ENCODE measurements at places on chromosomes 16 and 17.

- no peak for DNase-seq
These were observed 6.0 kb downstream of the ZNF688 start for GRCh38 chr16:30565526-30565925.

DNA sequence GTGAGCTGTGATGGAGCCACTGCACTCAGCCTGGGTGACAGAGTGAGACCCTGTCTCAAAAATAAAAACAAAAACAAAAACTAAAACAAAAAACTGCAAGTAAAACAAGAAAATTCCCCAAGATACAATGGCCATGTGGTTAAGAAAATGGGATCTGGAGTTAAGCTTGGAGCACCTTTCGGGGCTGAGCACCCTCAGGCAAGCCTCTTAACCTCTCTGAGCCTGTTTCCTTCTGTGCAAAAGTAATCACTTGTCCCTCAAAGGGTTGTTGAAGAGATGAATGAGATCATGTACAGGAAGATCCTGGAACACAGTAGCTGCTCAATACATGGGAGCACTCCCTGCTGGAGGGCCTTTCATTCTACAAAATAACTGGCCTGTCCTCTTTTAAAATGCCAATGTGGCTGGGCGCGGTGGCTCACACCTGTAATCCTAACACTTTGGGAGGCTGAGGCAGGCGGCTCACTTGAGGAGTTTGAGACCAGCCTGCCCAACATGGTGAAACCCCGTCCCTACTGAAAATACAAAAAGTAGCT lies 19.8 kb upstream of the KIFC3 start:
- DNase-seq: no peak

DNA sequence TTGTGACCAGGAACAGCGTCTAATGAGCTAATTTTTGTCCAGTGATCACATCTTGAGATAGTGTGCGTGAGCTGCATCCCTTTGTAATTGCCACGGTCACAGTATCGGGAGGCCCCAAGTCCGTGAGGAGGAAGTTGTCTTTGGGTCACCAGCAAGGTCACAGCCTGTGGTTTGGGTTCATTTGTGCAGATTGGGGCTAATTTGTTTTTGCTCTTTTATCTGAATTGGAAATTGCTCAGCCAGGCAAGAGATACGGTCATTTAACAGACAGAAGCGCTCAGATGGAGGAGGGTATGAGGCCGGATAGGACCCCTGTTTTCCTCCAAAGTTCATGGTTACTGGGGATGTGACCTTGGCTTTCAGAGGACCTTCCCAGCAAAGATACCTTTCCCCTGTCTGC lies 174.1 kb downstream of the SNX29 start:
- no peak for DNase-seq

DNA sequence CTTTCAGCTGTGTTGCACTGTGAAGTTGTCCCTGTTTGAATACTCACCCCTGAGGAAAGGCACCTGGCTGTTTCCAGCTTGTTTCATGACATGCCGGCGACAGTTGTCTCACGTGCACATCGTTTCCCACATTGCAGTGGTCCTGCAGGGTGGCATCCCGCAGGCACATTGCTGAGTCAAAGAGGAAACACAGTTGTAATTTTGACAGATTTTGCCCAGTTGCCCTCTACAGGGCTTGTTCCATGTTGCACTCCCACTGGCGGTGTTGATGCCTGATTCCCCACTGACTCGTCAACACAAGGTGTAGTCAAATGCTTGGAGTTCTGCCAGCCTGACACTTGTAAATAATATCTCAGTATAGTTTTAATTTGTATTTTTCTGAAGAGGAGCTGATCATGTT lies 23.8 kb downstream of the EPN2 start:
- DNase-seq: no peak

- DNase-seq: no peak
These were observed 221.3 kb upstream of the KCNJ16 start for GRCh38 chr17:69853541-69854224.

DNA sequence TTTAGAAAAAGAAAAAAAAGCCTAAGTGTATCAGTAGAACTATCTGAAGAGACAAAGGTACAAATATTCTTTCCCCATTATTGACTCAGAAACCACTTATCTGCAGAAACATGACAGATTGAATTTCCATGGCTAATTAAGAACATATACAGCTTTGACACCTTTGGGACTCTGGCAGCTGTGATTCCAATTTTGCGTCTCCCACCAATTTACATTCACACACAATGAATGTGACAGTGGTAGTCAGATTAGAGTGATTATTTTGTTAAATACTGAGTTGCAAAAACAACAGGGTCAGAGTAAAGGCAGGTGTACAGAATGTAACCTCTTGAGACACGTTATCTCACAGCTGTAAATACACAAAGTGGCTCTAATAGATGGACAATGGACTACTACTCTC lies 5.3 kb upstream of the PPM1D start:
- no peak for DNase-seq

DNA sequence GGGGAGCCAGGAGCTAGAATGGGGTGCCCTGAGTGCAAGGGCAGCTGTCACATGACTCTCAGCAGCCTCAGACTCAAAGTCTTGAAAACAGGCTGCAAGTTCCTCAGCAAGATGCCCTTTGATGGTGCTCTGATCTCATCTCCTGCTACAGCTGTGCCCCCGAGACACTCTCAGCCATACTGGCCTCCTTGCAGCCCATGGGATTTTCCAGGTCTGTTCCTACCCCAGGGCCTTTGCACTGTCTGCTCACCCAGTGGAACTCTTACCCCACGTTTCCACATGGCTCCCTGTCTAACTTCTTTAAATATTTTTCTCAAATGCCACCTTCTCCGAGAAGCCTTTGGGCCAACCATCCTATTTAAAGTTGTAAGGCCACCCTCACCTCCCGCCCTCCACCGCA lies 146.9 kb downstream of the C16orf95 start:
- no peak for DNase-seq

DNA sequence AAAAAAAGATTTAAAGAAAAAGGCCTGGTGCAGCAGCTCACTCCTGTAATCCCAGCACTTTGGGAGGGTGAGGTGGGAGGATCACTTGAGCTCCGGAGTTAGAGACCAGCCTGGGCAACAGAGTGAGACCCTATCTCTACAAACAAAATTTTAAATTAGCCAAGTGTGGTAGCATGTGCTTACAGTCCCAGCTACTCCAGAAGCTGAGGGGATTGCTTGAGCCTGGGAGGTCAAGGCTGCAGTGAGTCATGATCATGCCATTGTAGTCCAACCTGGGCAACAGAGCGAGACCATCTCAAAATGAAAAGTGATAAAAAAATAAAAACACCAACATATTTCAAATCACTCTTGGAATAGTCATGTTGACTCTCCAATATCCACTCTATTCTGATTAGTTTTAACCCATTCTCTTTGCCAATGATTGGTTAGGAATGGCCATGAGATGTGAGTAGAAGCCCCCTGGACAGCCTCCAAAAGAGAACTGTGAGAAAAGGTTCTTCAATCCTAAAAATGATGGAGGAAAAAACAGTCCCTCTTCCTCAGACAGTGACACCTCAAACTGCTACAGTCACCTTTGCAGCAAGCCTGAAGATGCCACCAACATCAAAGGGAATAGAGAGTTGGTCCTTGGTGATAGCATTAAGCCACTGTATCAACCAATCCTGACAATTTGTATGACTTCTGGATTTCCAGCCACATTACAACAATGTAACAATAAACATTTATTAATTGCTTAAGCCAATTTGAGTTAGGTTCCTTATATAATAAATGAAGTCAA lies 2.9 kb upstream of the KANSL1 start:
- no peak for DNase-seq

DNA sequence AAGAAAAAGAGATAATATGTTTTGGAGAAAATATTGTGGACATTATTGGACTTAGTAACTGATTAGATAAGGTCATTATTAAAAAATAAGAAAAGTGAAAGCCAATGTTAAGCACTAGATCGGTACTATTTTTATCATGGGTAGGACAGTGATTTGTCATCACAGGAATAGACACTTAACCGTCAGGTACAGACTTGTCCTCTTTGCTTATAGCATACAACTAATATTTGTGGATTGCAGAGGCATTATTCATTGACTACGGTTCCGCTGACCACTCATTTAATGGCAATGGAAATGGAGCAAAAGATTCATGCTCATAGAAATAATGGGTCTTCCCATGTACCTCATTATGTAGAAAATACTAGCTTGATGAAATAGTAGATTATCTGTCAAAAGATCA lies 596.3 kb upstream of the CA10 start:
- no peak for DNase-seq

DNA sequence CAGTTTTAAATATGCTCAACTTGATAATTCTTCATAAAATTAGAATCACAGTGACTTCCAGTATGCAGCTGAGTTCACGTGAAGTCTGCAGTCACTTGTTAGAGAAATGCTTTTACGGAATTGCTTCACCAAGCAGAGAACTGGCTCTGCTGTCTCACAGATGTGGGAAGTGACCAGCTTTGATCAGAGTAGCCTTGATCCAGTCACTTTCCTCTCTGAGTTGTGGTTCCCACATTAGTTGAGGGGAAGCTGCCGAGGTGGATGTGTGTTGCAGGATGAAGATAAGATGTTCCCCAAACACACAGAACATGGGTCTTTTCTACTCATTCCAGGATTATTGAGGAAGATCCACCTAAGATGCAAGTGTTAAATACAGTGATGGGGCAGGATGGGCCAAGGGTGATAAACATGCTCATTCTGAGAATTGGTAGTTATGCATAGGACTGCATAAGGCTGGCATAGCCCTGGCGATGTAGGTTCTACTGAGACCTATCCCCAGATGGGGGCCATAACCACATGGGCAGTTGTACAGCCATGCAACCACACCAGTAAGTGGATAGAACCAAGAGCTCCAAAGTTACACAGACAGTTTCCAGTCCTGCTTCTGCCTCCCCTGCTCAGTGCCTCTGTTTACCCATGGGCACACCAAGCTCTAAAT lies 168.9 kb upstream of the MAF start:
- DNase-seq: no peak

DNA sequence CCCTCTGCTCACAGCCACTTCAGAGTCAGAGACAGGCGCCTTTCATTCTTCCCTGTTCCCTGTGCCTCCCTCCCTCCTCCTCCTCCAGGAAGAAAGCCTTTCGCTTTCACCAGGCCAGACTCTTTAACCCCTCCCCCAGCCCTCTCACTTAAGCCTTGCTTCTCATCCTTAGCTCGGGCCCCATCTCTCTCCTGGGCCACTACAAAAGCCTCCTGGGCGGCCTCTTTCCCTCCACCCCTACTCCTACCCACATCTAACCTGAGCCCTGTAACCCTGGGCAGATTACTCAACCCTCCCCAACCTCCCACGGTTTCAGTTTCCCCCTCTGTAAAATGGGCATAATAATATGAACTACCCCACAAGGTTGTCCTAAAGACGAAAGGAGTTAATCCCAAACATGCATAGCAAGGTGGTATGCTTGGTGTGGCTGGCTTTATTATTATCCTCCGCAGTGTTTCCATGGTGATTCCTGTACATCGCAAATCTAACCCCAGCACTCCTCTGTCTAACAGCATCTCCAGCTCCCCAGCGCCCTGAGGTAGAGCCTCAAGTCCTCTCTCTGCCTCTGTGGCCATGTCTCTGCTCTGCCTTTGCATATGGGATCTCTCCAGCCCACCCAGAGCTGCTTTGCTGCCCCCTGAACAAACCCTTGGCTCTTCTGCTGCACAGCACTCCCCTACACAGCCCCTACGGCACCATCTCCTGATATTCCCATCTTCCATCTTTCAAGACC lies 17.7 kb downstream of the PIMREG start:
- no peak for DNase-seq

DNA sequence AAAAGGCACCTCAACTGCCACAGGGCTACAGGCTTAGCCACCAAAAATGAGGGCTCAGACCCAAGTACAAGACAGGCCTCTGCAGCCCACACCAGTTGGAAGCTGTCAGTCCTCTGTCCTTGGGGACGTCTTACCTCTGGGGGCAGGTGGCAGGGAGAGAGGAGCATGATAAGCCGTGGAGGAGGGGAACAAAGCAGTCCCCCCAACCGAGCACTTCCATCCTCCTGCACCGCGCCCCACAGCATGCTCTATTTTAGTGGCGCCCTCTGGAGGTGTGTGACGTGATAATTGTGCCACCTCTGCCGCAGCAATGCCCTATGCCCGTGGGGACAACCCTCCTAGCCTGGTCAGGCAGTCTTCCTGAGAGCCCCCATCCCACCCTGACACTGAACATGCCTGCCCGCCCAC lies 13.6 kb downstream of the G6PC3 start:
- DNase-seq: peak; percentile 12

GRCh38 chr17:68437979-68438822 lies 19.1 kb downstream of the WIPI1 start:
- peak; percentile 59 for DNase-seq

- DNase-seq: no peak
These were observed 79.6 kb downstream of the GAS7 start for GRCh38 chr17:10118788-10119130.

GRCh38 chr17:73580073-73580710 lies 64.1 kb downstream of the SDK2 start:
- no peak for DNase-seq

DNA sequence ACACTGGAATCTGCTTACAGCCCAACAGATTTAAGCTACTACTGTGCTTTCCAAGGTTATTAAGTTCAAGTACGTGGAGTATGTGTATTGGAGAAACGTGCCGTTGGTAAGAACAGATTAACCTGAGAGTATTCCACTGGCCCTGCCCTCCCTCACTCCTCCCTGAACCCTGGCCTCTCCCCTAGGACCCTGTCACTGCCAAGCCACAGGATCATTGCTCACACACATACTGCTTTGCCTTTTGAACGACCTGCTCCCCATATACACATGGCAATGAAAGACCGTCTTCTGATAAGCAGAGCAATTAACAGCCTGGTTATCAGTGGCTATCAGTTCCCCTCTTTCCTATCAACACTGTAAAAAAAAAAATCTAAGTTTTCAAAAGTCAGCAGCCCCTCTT lies 458.9 kb upstream of the DYNLRB2 start:
- DNase-seq: no peak

DNA sequence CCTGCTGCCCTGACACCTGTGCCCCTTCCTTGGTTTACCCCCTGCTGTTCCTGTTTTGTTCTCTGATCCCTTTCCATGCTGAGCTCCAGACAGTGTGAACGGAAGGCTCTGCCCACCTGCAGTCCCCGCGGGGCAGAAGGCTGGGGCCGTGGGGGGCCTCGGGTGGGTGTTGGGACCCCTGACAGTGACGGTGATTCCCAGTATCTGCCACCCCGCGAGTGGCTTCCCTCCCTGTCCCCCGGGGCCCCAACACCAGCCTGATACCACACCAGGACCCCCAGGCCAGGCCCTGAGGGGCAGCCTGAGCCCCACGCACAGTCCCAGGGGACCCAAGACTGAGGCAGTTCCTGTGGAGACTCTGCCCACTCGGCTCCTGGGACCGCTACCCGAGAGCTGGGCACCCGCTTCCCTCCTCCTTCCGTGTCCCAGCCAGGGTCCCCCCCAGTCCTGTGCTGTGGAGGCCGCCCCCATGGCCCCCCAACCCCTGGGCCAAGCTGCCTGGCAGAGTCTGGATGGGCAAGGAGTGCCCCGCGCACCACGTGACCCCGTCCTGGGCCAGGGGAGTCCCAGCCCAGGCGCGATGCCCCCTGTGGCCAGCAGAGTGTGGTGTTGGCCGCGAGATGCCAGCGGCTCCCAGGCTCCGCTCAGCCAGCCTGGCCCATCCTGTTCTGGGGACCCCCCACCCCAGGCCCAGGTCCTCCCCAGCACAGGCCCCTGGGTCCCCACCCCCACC lies 10.0 kb upstream of the C1QTNF8 start:
- DNase-seq: no peak
